Pons (tissue), 1 donor: ENCODE measurements at places on chromosomes 6 and 20.
A peak's percentile ranks its signal among the peaks of the same experiment; 100 is the strongest.

GRCh38 chr20:36235892-36236785 lies at the start of gene AAR2:
AAR2 (plus strand) TSS chr20:36236478; CDS start chr20:36239869, 3,391 bp downstream.
- peak; percentile 51 for DNase-seq

DNA sequence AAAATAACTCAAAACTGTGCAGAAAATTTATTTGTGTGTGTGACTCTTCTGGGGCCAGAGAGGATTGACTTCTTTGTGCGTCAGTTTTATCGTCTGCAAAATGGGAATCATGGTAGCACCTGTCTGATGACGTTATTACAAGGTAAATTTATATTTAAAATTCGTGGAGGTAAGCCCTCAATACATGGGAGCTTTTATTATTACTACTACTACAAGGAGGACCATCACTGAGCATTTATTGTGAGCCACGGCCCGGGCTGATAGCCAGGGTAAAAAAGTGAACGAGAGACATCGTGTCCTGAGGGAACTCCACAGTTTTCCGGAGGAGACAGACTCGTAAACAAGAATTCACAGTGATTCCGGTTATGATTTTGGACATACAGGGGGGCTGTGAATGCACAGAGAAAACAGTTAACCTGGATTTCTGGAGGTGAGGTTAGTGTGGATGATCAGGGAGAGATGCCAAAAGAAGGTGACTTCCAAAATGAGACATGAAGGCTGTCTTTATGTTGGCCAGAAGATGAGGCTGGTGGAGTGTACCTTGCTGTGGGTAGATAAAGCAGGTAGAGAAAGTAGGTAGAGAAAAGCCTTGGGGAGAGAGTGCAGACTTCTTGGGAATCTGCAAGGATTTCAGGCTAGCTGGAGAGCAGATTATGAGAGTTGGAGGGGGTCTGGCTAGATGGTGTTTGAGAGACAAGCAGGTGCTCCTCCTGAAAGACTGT lies 10.6 kb upstream of the SERINC3 start:
- DNase-seq = no peak

DNA sequence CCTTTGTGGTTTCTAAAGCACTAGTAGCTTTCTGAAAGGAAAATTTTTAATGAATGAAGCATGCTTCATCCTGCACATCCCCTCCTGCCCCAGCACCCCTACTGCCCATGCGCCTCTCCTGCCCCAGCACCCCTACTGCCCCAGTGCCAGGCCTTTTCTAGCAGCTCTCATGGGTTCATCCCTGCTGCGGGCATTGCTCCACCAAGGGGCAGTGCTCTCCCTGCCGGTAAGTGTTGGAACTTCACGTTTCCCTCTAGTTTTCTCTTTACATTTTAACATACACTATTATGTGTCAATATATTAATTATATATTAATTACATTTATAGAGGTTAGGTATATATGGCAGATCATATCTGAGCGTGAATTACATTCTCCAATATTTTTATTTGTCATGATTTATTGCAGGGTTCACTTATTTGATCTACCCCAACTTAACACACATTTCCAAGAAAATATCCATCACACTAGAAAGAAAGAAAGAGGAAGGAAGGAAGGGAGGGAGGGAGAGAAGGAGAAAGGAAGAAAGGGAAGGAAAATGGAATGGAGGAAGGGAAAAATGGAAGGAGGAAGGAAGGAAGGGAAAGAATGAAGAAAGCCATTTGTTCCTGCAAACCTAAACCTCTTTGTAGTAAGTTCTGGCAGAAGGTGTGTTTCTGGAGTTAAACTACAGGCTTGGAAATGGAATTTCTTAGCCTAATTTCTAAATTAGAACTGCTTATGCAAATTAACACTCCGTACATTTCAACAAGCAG lies 46.8 kb downstream of the CEP43 start:
- DNase-seq = no peak

- no peak for DNase-seq
These were observed 86.5 kb upstream of the SCP2D1 start for GRCh38 chr20:18727032-18727508.

- DNase-seq = no peak
These were observed 8.3 kb downstream of the SEMG2 start for GRCh38 chr20:45229264-45230056.

DNA sequence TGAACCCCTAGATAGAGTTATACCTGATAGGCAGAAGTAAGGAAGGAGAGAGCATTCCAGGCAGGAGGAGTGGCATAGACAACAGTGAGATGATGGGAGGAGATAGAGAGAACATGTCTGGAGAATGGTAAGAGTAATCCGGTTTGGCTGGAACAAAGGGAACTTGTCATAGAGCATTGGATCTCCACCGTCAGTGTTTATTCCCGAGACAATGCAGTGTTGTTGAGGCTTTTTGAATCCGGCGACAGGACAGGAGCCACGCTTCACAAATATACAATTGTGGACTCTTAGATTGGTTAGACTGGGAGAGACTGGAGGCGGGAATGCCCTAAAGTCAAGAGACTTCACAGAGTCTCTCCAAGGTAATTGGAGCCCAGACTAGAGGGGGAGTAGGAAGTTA lies 119.8 kb downstream of the ANKS1A start:
- DNase-seq = peak; percentile 99

DNA sequence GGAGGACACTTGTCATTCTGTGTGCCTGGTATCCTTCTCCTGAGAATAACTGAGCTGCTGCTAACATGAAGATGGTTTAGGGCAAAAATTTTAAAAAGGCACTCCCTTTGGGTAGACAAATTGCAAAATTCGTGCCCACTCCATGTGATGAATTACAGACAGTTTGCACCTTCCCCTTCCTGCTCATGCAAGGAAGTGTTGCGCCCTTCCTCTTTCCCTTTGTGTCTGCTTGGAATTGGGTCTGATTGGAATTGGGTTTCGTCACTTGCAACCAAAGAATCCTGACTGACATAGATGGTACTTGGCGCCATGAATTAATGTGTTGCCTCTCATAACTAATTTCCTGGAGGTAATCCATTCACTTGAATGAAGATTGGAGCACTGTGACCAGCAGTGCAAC lies 62.3 kb upstream of the SHLD1 start:
- peak; percentile 39 for DNase-seq

DNA sequence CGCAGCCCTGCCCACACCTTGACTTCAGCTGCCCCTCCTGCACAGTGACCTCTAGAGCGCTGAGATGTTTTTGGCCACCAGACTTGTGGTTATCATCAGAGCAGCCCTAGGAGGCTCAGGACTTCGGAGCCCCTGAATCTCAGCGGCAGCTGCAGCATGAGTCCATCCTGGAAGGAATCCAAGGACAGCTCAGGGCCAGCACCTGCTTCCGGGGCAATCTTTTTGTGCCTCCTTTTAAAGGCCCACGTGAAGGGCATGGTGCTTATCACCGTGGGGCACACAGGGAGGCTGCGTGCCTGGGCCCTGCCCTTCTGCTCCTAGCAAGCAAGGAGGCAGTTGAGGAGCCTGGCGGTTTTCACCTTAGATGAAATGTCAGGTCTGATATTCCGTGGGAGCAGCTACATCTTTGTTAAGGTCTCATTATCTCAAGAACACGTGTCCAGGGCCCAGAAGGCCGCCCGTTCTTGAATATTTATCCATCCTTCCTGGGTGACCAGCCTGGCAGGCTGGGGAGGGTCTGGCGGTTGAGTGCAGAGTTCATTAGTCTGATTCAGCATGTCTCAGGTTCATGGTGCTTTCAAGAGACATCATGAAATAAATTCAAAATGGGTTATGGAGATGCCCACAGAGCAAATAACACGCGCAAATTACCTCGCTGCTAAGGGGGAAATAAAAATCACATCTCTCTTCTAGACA lies 392.4 kb downstream of the TAF4 start:
- DNase-seq = no peak

GRCh38 chr6:25280344-25281074 lies 1.3 kb downstream of the CARMIL1 start:
- no peak for DNase-seq

- DNase-seq = no peak
These were observed 87.7 kb downstream of the EPM2A start for GRCh38 chr6:145647602-145648001.

GRCh38 chr20:36499723-36500501 lies 41.4 kb upstream of the MYL9 start:
- DNase-seq = no peak

DNA sequence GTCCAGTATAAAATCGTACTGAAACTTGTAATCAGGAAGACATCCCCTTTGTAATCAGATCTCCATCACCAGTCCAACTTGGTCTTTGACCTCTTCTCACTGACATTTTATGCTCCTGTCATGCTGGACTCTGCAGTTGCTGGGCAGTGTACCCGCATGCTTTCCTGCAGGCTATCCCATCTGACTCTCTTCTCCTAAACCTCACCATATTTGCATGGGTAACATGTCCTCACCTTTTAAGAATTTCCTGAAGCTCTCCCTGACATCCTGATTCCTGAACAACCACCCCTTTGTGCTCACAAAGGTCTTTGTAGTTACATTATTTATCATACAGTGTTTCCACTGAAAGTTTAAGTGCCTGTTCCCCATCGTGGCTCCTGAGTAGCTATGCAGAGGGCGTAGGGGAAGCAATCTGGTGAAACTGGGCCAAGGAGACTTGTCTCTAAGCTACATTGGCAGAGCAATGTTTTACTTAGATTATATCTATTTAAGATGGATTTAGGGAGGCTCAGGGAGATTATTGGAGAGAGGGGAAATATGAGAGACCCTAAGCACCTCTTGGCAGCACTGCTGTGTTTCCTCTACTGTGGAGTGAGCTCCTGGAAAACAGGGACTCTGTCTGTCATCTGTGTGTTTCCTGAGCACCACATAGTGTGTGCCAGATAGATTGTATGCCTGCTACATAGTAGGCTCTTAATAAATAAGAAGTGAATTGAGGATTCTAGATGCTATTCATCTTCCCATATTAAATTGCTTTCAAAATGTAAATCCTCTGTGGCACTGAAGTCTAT lies 124.0 kb downstream of the LAMA2 start:
- no peak for DNase-seq

GRCh38 chr6:162109480-162110050 lies 618.0 kb downstream of the PRKN start:
- no peak for DNase-seq

DNA sequence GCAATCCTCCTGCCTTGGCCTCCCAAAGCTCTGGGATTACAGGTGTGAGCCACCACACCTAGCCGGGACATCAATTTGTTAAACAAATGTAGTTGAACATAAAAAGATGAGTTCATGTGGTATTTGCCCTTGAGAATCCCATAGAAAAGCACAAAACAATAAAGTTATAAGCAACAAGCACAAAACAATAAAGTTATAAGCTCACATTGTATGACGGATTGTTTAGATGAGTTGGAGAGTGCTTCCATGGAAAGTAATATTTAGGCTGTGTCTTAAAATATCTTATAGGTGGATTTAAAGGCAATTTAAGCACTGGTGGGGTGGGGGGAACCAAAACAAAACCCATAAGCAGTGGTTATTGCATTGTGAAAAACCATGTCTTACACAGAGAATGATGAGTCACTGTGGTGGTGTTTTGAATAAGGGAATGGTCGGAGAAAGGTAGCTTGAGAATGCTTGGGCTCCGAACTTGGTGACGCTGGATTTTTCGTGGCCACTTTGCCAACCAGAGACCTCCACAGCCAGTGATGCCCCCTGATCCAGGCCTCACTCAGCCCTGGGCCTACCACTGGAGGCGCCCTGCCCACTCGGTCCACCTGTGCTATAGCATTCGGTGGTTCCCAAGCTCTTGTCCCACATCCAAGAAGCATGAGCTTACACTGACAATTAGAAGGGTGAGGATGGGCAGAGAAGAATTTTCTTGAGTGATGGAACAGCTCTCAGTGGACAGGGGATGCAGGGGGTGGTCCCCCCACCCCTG lies 256.0 kb downstream of the CDKAL1 start:
- DNase-seq = no peak

- no peak for DNase-seq
These were observed 14.5 kb downstream of the SOD2 start for GRCh38 chr6:159678574-159678973.

DNA sequence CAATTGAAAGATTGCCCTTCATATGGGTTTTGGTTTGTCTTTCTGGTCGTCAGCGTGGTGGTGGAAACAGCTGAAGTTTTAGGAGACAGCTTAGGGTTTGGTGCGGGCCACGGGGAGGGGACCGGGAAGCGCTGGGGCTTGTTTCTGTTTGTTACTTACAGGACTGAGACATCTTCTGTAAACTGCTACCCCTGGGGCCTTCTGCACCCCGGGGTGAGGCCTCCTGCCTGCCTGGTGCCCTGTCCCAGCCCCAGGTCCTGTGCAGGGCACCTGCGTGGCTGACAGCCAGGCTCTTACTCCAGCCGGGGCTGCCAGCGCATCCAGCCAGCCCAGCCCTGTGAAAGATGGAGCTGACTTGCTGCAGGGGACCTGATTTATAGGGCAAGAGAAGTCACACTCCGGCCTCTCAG lies 22.8 kb downstream of the NPEPL1 start:
- no peak for DNase-seq

GRCh38 chr6:12264671-12265070 lies 25.5 kb upstream of the EDN1 start:
- no peak for DNase-seq

- DNase-seq = no peak
These were observed 14.0 kb downstream of the DEFB110 start for GRCh38 chr6:50007819-50008218.

DNA sequence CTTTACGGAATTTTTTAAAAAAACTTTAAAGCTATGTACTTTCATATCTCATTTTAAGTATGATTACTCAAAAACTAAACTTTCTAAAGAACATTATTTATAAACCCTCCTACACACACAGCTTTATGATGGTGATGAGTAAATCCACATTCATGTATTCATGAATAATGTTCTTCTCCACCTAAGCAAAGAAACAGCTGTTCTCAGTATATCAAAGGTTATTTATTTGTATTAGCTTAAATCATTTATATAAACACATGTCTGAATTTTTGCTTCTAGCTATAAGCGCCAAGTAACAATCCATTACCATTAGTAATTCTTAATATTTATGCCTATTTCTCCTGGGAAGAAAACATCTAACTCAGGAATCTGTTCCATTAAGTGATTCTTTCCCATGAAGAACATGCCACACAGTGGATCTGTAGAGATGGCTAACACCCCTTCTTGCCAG lies 63.3 kb downstream of the SMLR1 start:
- DNase-seq = no peak

GRCh38 chr6:87200469-87201175 lies 45.3 kb downstream of the ZNF292 start:
- no peak for DNase-seq

DNA sequence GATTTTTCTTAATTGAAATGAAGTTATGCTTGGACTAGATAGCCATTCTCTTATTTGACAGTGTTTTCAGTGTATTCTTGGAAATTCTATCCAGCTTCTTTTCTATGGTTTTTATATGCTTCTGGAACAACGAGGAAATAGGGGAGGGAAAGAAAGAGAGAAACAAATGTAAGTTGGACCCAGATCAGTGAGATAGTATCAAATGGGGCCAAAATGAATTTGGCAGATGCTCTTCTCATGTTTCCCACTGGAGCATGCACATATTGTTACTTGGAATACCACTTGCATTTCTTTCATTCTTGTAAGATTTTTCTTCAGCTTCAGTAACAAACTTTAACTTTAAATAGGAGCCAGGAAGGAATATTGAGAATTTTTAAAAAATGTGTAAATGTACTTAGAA lies 312.3 kb downstream of the PRL start:
- DNase-seq = no peak
